ENCODE measurements at places on chromosomes 2 and 18.

GRCh38 chr2:167875529-167875928 is 371.9 kb downstream of the STK39 start:
- no peak for DNase-seq

GRCh38 chr18:51030537-51031258 is 685 bp downstream of the SMAD4 start:
- DNase-seq, result peak; percentile 87

- DNase-seq, result no peak
These were observed 20.9 kb downstream of the SLC39A10 start for GRCh38 chr2:195677884-195678283.

DNA sequence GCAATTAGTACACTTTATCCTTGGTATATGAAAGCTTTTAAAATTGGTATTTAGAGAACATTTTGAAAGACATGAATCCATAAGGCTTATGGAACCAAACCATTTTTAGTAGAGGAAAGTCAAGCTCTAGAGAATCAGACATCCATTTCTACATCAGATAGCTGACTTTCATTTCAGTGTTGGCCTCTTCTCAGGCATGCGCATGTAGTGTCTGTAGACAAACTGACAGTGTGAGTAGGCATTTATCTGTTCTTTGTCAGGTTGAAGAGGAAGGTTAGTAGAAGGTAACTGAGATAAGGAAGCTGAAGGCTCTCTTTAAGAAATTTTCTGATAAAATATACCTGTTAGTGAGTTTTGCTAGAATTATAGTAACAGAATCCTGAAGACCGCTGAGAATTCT is 221.9 kb upstream of the SIX3 start:
- DNase-seq, result no peak

GRCh38 chr2:168220965-168221819 is 26.2 kb downstream of the STK39 start:
- no peak for DNase-seq

- DNase-seq, result no peak
These were observed 834.3 kb downstream of the CPS1 start for GRCh38 chr2:211390536-211391188.

GRCh38 chr2:182636699-182637098 is 79.4 kb upstream of the DNAJC10 start:
- DNase-seq, result no peak

GRCh38 chr2:224671731-224672130 is 44.4 kb downstream of the CCDC195 start:
- DNase-seq, result no peak

- DNase-seq, result no peak
These were observed 48.8 kb downstream of the TCF7L1 start for GRCh38 chr2:85181844-85182456.

GRCh38 chr2:201949181-201949926 is 84.3 kb upstream of the FZD7 start:
- no peak for DNase-seq

DNA sequence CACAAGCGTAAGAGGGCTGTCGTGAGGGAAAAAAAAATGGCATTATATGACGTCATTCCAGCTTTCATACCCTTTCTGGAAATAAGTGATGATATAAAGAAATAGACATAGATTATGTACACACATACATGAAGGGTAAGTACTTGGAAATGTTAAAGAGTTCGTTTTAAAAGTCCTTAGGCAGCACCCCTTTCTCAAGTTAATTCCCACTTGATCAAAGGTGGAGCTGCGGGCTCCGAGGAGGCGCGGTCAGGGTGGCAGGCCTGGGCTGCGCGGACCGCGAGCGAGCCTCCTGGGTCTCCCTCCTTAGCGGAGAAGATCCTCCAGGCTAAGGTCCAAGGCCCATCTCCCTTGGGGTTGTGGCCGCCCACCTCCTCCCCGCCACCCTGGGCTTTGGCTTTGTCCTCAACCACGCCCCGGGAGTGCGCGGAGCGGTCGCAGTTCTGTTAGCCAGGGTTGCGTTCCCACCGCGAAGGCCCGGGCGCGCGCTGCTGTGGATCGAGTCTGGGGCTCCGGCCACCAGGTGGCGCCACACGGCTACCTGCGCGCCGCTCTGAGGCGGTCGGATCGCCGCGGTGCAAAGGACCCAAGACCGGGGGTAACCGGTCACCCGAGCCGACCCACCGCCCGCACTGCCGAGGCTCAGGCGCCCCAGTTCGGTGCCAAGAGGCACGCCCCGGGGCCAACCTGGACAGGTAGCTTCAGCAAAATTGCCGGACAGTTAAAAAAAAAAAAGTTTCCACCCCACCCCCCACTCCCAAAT is 66.8 kb downstream of the HNRNPLL start:
- peak; percentile 83 for DNase-seq

DNA sequence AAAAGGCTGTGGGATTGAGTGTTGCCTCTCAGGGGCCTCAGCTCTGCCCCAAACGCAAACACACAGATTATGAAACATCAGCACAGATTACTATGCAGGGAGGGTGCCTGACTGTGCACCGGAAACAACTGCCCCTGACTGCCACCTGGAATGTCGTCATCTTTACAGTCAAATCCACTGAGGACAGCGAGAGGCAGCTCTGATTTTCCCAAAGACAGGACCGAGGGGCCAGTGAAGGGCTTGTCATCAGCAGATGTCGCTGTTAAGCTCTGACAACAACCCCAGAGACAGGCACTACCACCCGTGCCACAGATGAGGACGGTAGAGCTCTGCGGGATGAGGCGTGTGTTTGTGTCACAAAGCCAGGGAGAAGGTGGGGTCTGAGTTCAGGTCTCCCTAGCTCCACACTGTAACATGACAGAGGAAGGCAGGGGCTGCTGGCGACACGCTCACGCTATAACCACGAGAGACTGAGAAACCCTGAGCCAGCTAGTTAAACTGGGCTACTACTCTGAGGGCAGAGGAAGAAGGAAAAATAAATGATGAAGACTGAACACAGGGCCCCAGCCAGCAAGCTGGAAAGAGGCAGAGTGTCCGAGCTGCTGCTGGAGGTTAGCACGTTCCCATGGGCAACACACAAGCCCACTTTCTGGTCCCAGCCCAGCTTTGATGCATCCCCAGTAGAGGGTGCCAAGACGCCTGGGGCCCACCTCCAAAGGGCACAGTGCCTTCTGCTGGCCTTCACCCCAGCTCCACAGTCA is 47.0 kb downstream of the PARD6G start:
- DNase-seq, result no peak

GRCh38 chr2:181157326-181157725 is 176.9 kb downstream of the UBE2E3 start:
- no peak for DNase-seq

DNA sequence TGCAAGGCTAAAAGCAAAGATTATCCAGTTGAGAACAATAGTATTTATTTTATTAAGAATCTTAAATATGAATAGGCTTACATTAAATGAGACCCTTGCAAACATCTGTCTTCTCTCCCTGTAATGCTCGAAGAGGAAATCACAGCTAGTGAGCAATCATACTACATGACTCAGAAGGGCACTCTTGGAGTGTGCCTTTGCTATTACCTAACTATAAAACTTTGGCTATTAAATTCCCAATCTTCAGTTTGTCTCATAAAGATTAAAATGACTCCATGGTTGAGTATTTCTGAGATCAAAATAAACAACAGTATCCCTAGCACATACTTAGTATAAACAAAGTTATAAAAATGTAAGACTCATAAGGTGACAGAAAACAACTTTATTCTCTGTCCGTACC is 296.9 kb downstream of the KCNJ3 start:
- no peak for DNase-seq

- DNase-seq, result no peak
These were observed 42.3 kb downstream of the METTL8 start for GRCh38 chr2:171391532-171391931.

GRCh38 chr2:159262904-159263303 is 23.6 kb downstream of the WDSUB1 start:
- no peak for DNase-seq

DNA sequence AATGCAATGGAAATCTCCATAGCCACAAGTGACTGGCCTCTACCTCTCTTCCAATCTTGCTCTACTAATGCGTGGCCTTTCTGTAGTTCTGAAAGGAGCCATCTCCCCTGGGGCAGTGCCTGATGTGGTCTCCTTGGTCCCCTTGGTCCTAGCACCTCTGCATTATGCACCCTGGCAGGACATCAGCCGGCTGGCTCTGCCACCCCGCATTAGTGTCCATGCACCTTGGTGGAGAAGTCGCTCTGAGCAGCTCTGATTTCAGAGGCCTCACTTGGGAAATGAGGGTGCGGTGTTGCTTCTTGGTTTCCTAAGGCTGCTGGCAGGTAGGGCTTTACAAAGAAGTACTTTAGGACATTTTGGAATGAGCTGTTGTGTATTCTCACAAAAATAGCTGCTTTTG is 317.9 kb downstream of the GBX2 start:
- DNase-seq, result no peak

- DNase-seq, result no peak
These were observed 99.8 kb upstream of the FZD7 start for GRCh38 chr2:201933792-201934237.

GRCh38 chr2:96389736-96390135 is 54.2 kb downstream of the NCAPH start:
- no peak for DNase-seq

- DNase-seq, result no peak
These were observed 146.1 kb upstream of the ZEB2 start for GRCh38 chr2:144666032-144666431.

GRCh38 chr18:3114451-3114850 is 101.5 kb upstream of the LPIN2 start:
- DNase-seq, result no peak

GRCh38 chr2:150618245-150618895 is 130.9 kb upstream of the RND3 start:
- DNase-seq, result no peak

GRCh38 chr2:100196786-100197494 is 54.5 kb upstream of the AFF3 start:
- DNase-seq, result no peak

- DNase-seq, result no peak
These were observed 43.7 kb upstream of the RIT2 start for GRCh38 chr18:43159086-43159770.

GRCh38 chr2:146108993-146109392 is 1589.1 kb upstream of the ZEB2 start:
- no peak for DNase-seq

- DNase-seq, result no peak
These were observed 98.6 kb downstream of the PTGR3 start for GRCh38 chr18:75110311-75110710.

GRCh38 chr2:58879834-58880233 is 638.7 kb upstream of the FANCL start:
- no peak for DNase-seq

DNA sequence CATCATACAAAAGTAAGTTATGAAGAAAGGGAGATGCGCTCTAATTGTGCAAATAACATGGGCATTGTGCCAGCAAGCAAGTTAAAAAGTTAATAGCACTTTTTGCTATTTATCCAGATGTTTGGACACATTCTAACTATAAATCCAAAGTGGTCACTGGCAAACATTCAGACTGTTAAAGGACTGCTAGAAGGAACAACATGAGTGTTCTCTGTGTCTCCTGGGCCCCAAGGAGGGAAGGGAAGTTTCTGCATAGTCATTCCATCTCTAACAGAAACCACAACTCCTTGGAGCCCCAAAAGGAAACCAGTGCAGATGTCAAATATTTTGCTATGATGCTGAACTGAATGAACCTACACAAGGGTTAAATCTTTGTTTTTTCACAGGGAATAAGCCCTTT is 213.3 kb upstream of the HNRNPA3 start:
- DNase-seq, result peak; percentile 38
